ENCODE measurements at places on chromosomes 6 and 20.
A peak's percentile ranks its signal among the peaks of the same experiment; 100 is the strongest.

- no peak for DNase-seq
These were observed 503.9 kb upstream of the EYS start for GRCh38 chr6:66210964-66211363.

- peak; percentile 17 for DNase-seq
These were observed 115.1 kb upstream of the ARID1B start for GRCh38 chr6:156662025-156662445.

DNA sequence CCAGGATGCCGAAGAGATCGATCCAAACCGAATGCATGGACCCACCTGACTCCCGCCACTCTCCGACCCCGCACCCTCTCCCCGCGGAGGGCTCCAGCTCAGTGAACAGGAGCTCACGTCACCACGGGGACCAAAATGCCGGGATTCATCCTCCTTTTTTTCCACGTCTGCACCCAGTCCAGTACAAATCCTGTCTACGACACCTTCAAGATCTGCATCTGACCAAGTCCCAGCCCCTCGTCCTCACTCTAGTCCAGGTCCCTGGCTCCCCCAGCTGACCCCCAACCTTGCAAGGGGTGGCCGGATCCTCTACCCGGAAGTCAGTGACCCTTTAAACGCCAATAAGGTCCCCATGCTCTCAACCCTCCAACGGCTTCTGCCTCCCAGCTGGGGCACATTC, 92.8 kb upstream of the QKI start:
- no peak for DNase-seq

DNA sequence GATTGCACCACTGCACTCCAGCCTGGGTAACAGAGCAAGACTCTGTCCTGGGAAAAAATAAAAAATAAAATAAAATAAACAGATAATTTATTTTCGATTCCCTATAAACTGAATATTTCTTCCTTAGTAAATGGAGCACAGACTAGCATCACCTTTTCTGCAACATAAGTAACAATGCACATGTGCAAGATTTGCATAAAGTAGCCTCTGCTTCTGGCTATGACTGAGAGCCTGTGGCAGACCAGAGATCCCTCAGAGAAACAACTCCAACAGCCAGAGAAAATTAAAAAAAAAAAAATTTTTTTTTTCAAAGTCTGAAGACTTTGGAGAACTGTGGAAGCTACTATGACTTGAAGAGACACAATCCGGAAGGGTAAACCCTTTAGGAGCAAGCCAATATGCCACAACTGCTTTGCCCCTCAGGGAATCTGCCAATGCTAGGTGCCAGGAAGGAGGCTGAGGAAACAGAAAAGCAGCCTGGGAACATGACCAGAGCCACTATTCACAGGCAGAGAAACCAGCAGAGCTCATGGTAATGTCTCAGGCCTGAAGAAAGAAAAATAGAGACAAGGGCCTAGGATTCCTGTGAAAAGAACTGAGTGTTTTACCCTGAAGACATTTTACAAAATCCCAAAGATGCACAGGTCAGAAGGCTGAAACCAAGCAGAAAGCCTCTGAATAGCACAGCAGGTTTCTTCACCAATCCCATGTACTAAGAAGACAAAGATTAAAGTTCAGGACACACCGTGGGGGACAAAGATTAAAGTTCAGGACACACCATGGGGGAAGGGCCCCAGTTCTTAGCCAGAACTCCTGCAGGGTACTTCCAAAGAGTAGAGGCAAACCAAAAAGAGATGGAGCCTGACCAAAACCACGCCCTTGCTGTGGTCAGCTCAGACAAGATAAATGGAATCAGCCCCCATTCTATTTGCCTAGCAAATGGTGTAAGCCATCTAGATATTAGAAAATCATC, 25.8 kb downstream of the B4GALT5 start:
- DNase-seq, result no peak

Measured in suppressor macrophage (primary cell).